ENCODE measurements at places on chromosomes 5 and 9.

- no peak for DNase-seq
These were observed 16.7 kb upstream of the SCGB3A1 start for GRCh38 chr5:180607861-180608571.

GRCh38 chr9:14358523-14358922, 44.6 kb upstream of the NFIB start:
- no peak for DNase-seq

DNA sequence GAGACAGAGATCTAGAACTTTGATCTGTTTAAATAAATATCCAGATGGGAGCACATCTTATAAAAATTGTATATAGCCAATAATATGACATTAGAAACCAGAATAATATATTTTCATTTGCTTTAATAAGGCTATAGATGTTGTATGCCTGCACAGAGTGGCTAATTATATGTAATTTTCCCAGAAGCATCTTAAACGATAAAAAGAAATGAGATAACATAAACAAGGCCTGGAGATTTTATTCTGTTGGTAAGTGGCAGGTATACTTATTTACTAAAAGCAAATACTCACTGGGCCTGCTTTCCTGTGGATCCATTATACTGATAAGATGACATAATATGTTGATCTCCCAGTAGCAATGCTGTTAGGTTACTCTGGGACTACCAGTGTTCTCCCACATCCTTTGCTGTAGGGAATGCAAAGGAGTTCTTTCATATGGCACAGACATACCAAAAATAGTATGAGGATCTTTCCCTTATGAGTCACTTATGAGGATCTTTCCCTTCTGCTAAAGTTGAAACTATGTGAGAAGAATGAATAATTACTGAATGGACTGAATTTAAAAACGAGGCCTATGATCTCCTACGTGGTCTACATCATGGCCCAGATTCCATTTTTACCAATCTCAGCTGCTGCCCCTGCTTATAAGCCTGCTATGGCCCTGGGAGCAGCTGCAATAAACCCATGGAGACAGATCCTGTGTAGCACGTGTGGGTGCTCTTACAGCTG, 112.1 kb downstream of the NUDT12 start:
- no peak for DNase-seq

DNA sequence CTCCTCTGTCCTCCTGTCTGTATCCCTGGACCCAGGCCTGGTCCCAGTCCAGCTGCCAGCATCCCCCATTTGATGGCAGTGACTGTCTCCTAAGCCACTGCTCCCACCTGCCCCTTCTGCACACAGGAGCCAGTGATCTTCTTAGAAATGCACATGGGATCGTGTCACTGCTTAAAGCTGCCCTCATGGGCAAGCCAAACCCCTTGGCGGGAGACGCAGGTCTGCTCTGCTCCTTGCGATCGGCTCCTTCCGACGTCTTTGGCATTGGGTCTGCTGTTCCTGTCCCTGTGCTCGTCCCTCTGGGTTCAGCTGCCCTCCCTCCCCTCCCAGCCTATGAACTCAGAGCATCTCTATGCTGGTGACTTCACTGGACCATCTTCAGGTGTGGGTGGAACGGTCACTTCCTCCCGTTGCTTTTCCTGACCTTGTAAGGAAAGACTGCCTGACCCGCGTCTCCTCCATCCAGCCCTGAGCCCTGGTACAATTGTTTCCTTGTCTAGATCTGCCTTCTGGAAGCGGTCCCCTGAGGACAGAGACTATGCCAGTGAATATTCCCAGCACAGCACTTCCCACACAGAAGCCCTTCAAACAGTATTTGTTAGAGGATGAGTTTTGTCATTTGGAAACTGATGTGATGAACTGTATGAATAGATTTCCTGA, 116.5 kb downstream of the ZNF354C start:
- DNase-seq = no peak

- DNase-seq = no peak
These were observed 385.9 kb downstream of the RASEF start for GRCh38 chr9:82677086-82677485.

- no peak for DNase-seq
These were observed 124.0 kb downstream of the CETN3 start for GRCh38 chr5:90285581-90285980.

DNA sequence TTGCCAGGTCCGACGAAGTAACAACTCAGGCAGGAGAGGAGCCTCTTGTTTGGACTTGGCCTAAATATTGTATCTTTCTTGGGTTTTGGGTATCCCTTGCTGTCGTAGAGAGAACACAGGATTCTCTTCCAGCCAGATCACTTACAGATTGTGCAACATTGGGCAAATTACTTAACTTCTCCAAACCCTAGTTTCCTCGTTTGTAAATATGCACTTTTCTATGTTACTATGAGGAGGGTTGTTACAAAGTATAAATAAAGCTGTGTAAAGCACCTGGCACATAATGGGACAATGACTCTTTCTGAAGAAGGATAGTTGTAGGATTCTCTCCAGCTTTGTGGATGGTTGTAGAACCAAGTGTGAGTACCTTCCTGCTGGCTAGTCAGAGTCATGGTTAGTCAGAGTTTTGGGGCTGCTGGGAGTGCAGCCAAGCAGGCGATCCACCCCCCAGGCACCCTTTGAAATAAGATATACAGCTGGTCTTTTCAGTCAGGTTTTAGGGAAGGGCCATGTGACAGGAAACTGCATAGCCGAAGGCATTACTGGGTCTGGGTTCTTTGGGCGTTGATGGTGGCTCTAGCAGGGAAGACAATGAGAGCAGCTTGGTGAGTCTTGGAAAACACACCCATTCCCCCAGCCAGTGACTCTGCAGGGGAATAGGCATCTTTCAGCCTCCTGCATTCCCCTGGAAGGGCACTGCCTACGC, 49.9 kb upstream of the GDNF start:
- no peak for DNase-seq

GRCh38 chr9:132166599-132166998, 4.7 kb downstream of the NTNG2 start:
- peak; percentile 68 for DNase-seq

DNA sequence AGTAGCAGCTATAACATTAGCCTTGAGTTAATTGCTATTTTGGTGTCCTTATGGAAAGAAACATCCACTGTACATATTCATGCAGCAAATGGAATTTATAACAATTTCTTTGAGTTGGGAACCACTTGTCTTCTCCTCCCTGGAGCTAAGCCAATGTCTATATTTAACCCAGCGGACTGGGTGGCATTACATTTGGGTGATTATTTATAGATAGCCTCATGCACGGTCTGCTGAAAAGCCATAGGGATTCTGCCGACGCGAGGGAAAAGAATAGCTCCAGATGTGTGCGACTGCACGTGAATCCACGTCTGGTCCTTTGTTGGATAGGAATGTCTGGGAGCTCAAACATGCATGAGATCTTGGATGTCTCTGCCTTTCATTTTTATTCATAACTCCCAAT, 157.5 kb upstream of the BRINP1 start:
- DNase-seq = no peak

DNA sequence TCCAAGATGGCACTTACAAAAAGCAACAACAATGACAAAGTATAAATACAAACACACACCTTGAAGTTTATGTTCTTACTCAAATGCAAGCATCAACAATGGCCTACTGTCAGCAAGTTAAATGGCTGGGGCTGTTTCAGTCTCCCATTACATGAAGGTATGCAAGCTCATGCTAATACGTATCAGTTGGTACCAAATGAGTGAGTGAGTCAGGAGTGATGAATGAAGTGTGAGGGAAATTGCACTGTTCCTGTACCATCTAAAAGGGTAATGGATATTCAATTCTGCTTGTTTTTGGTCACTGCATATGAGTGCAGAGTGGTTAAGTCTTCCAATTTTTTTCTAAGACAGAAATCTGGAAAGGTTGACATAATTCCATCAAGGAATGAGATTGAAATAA, 964.9 kb downstream of the MAT2B start:
- DNase-seq = no peak

- DNase-seq = no peak
These were observed 96.3 kb upstream of the FANCC start for GRCh38 chr9:95413793-95414192.

- DNase-seq = no peak
These were observed 82.5 kb downstream of the SEMA6A start for GRCh38 chr5:116492016-116492623.

DNA sequence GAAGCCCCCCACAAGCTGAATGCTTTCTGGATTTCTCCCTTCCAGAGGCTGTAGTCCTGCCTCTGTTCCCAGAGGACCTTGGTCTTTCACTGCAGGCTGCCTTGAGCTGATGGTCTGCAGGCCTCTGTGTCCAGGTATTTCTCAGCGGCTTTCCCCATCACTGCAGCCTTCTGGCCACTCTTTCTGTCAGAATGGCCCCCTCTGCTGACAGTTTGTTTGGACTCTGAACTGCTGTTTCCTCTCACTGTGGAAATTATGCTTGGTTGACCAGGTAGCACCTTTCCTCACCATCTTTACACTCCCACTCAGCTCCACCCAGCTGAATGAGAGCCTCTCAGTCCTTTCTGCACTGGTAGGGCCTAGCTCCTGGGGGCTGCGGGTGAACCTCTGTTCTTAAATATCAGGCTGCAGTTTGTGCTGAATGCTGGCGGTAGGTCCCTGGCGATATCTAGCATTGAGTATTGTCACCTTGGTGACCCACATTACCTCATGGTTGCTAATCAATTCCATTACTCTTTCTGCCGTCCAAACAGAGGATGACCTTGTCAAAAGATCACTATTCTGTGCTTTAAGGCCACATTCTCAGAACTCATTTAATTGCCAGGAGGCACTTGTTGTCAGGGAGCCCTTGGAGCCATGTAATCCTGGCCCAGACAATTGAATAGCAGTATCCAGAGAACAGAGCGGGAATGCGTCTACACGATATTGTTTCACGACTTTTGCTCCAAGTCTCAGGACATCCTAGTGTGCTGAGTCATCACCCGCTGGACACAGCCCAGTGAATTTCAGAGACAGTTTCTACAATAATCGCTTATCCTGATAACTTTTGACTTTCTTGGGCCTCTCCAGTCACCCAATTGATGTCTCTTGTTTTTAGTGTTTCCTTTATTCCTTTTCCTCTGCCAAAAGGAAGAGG, 230.2 kb downstream of the TENT4A start:
- no peak for DNase-seq

- DNase-seq = no peak
These were observed 110.4 kb upstream of the SARDH start for GRCh38 chr9:133848471-133849109.

GRCh38 chr5:22541037-22541436, 312.1 kb downstream of the CDH12 start:
- no peak for DNase-seq

GRCh38 chr5:82332064-82332855, 54.1 kb upstream of the RPS23 start:
- no peak for DNase-seq

- DNase-seq = no peak
These were observed 568.6 kb upstream of the DAP start for GRCh38 chr5:11329679-11330078.

- no peak for DNase-seq
These were observed 25.0 kb upstream of the OCLN start for GRCh38 chr5:69467442-69468225.

DNA sequence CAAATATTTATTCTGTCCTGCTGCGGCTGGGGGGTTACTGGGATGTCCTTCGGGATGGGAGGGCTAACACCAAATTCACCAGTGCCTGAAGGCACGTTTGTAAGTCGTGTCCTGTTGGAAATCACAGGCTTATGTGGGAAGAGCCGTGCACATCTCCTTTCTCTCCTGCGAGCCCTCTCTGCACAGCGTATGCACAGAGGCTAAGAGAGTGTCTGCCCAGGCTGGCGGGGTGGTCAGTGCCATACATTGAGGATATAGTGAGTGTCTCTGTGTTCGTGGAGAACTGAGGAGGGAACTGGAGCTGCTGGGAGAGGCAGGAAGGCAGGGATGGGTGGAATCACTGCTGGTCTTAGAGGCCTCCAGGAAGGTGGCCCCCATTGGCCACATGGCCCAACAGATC, 110.1 kb downstream of the WNK2 start:
- no peak for DNase-seq

- no peak for DNase-seq
These were observed 441.6 kb downstream of the CETN3 start for GRCh38 chr5:89967771-89968444.

GRCh38 chr5:136128481-136128880, 4.2 kb upstream of the SMAD5 start:
- no peak for DNase-seq

DNA sequence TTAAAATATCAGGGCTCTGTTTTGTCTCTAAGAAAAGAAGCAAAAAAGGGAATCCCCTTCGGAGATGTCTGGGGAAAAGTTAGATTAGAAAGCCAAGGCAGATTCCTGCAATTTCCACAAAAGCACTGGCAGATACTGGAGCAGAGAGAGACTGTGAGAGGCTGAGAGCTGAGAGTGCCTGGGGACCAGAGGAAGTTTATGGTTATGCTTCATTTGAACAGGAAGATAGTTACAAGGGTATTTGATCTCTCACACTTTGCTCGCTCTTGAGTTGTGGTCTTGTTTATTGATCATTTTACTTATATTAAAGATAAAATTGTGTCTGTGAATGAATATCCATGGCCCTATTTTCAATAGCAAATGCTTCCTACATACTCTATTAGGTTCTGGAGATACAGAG, 32.8 kb upstream of the FAM81B start:
- DNase-seq = no peak

GRCh38 chr5:176389135-176390123, 878 bp downstream of the HIGD2A start:
- DNase-seq = no peak

DNA sequence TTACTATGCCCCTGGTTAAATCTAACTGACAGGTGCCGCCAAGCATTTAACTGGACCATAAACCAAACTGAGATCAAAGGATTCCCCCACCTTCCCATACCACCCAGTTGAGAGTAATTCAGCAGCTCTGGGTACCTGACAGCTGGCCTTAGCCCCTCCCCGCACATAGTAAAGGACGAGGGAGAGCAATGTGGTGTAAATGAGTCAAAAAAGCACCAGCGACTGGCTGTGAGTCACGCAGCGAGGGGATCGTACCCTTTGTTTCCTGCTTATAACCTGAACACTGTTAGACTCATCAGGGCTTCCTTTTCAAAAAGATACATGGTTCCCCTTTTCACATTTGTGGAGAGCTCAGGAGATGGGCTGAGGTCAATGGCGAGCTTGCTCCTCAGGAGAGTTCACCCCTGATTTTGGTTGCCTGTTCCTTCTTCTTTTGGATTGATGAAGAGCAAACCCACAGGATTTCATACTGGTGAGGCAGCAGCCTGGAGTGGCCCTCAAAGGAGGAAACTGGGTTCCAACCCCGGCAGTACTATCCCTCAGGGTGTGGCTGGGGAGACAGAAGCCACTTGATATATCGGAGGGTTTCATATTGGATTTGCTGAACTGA, 71.5 kb downstream of the ANKRD33B start:
- DNase-seq = no peak

GRCh38 chr5:6456766-6457370, 8.2 kb downstream of the UBE2QL1 start:
- DNase-seq = no peak

All from WTC11 (cell line).